ENCODE measurements at places on chromosomes 3 and 15.

GRCh38 chr15:101118615-101119014 is 133.2 kb downstream of the CHSY1 start:
- no peak for DNase-seq

GRCh38 chr15:75836959-75837334 is 6.3 kb upstream of the UBE2Q2 start:
- no peak for DNase-seq

DNA sequence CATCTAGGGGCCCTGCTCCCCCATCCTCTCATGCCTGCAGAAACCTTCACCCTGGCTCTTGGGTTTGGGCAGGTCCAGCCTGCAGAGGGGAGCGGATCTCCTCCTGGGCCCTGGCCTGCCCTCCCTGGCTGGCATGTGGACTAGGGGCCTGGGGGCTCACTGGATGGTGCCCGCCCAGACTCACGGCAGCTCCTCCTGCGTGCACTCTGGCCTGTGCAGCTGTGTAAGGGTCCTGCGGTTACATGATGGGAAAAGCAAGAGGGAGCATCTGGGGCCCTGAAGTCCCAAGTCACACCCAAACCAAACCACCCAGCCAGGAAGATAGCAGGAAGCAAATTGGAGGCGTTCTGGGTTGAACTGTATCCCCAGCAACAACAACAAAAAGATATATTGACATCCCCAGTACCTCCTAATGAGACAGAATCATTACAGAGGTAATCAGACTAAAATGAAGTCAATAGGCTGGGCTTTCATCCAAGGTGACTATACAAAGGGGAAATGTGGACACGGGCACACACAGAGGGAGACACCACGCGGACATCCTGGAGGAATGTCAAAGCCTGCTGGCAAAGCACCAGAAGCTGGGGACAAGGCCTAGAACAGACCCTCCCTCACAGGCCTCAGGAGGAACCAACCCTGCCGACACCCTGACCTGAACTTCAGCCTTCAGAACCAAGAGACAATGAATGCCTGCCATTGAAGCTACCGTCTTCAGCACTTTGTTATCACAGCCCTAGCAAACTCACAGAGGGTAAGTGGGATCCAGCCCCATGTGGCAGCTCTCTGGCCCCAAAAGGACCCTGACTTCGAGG is 10.4 kb upstream of the CLK3 start:
- no peak for DNase-seq

GRCh38 chr3:89867286-89867685 is 759.9 kb downstream of the EPHA3 start:
- no peak for DNase-seq

GRCh38 chr3:116103868-116104530 is 341.3 kb downstream of the LSAMP start:
- no peak for DNase-seq

DNA sequence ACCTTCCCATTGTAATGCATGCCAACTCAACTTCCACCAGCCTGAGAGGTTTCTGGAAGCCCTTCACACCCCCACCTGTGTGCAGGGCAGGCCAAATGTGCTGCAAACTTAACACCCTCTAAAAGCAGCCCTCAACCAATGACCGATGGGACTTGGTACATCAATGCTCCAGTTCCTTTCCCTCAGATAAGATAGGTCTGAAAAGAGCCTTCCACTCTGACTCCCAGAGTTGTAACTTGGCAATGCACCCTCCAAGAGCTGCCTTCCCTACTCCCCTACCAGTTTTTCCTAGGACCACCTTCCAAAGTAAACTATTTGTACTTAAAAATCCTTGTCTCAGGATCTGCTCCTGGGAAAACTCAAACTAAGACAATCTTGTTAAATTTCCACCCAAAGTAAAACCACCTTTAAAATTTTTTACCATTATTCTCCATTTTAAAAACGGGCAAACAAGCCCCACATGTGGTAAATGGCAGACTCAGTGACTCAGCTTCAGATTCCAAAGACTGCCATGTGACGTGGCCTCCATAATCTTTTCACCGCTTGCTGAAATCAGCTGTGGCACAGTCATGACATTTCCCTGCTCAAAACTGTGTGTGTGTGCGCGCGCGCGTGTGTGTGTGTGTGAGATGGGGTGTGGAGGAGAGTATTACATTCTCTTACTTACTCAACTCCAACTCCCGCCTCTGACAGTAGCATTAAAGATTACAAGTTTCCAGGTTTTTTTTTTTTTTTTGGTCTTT is 17.2 kb downstream of the RASGRP1 start:
- DNase-seq = no peak

DNA sequence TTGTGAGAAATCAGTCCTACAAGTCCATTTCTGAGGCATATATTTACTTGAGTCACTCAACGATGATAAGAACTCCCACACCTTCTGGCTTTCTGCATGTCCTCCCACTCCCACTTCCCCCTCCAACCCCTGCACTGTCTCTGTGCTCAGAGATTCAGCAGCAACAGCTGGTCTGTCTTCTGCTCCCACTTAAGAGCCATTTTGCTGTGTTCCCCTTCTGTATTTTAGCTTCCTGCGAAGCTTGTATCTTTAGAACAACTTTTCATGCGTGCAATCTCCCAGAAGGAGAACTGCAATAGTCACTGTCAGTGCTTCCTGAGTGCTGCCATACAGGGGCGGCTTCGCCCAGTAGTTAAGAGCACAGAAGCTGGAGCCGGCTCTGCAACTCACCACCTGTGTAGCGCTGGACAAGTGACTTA is 90.0 kb upstream of the SPATA12 start:
- no peak for DNase-seq

DNA sequence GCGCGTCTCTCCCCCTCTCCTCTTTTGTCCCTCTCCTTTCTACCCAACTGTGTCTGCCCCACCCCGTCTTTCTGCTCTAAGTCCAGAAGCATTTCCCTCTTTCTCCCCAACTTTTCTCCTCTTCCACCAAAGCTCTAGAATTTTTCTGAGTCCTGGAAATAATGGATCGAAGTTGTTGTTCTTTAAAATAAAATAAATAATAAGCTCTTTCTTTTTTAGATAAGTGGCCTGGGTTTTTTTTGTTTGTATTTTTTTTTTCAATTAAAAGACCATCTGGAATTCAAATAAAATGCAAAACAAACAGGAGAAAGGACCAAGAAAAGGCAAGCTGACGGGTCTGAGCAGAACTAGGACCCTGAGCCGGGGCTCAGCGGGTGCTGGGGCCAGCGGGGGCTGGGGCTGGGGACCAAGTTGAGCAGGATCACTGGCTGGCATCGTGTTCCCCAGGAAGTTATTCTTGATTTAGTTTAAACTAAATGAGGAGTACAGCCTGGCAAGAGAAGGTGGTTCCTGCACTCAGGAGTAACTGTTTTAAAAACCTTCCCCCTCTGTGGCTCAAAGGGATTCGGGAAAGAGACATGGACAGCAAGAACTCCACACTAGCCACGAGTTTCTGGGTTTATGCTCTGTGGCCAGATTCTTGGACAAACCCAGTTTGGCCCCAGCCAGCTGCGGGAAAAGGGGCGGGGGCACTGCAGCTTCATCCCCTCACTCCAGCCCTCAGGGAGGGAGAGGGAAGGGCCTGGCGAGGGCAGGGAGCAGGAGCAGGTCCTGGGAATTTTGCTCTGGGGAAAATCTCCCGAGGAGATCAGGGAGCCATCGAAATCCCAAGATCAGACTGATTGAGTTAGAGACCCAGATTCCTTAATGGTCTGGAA is 8.4 kb downstream of the GATA2 start:
- no peak for DNase-seq

- DNase-seq = no peak
Observed at GRCh38 chr3:20108869-20109268, 68.6 kb downstream of the KAT2B start.

All from NCI-H1048 (cell line).